ENCODE measurements at places on chromosomes 1 and 21.

- no peak for DNase-seq
Measured at GRCh38 chr1:27591622-27592021, 12.3 kb downstream of the AHDC1 start.

GRCh38 chr1:236502972-236503639 lies 20.7 kb upstream of the LGALS8 start:
- no peak for DNase-seq

DNA sequence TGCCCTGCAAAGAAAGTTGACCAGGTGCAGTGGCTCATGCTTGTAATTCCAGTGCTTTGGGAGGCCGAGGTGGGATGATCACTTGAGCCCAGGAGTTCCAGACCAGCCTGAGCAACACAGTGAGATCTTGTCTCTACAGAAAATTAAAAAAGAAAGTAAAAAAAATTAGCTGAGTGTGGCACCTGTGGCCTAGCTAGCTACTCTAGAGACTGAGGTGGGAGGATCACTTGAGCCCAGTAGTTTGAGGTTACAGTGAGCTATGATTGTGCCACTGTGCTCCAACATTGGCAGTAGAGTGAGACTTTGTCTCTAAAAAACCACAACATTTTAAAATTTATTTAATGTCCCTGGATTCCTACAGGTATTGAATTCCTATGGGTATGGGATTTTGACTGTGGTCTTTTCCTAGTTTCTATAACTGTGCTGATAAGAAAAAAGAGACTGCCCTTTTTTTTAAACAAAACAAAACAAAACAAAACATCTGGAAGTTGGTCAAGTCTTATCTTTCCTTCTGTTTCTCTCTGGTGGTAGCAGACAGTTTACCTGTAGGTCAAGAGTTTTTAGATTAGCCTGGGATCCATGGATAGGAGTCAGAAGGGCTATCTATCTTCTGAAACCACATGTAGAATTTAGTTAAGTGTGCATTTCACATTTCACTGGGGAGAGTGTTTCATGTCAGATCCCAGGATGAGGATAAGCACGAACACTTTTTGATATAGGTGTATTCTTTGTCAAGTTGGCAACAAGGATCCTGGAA lies 18.8 kb downstream of the UCK2 start:
- no peak for DNase-seq

DNA sequence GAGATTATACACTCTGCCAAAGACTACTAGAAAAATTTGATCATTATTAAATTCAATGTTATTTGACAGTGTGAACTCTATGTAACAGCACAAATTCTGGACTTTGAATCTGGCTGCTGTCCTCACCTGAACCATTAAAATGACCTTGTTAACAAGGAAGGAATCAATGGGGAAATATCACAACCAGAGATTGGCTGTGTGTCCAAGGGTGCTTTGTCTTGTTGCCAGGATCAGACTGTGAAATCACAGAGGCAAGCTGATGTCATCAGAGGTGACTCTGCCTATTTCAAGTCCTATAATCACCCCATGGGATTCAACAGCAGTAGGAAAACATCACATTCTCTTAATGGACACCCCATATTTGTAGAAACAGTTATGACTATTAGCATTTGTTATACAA lies 46.8 kb downstream of the ADAMTS5 start:
- DNase-seq = no peak

GRCh38 chr1:18795002-18795689 lies 64.3 kb downstream of the TAS1R2 start:
- DNase-seq = no peak

Measured in activated gamma-delta T cell treated with Interleukin-2 at 50 U/mL for 16 hours (primary cell).